CD4-positive, alpha-beta T cell treated with Interleukin-4 for 4 hours (primary cell): ENCODE measurements at places on chromosomes 4 and X.

DNA sequence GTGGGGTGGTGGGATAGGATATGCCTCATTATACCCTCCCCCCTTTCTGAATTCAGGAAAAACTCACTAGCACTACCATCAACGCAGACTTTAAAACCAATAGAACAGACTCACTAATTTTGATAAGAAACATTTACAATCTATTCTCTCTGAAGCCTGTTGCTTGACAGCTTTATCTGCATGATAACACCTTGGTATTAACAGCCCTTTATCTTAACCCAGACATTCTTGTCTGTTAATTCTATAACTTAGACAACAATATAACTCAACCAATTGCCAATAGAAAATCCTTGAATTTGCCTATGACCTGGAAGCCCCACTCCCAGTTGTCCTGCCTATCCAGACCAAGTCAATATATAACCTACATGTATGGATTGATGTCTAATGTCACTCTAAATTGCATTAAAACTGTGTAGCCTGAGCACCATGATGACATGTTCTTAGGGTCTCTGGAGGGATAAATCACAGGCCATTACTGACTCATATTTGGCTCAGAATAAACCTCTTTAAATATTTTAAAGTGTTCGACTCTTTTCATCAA lies 1.5 kb upstream of the UGT2A3 start:
- DNase-seq: no peak

- DNase-seq: no peak
Measured at GRCh38 chrX:45428831-45429230, 228.2 kb upstream of the DIPK2B start.

DNA sequence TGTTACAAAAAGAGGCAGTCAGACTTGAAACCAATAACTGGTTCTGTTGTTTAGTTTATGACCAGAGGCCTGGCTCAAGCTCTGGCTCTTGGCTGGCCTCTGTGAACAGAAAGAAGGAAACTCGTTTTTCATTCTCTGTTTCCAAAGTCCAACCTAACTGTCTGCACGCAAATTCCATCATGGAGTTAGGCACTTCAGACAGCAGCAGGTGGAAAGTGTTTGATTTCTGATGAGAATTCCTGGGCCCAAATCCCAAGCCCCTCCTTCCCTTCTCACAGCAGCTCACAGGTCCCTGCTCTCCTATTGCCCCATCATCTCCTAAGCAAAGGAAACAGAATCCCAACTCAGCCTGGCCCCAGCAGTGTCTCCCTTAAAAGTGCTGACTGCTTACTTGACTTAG lies 42.8 kb upstream of the FGF16 start:
- no peak for DNase-seq

GRCh38 chr4:188092824-188093223 lies 16.6 kb downstream of the TRIML2 start:
- no peak for DNase-seq

GRCh38 chrX:119155416-119156035 lies 27.9 kb upstream of the KIAA1210 start:
- no peak for DNase-seq

- DNase-seq: no peak
Measured at GRCh38 chrX:14926471-14926870, 53.2 kb downstream of the MOSPD2 start.

GRCh38 chrX:56804867-56805266 lies 75.8 kb downstream of the NBDY start:
- no peak for DNase-seq

GRCh38 chr4:16513876-16514275 lies 287.6 kb upstream of the TAPT1 start:
- DNase-seq: no peak

GRCh38 chr4:150582146-150582872 lies at the start of gene MAB21L2:
MAB21L2 (plus strand) TSS chr4:150582151; CDS start chr4:150583030, 879 bp downstream.
- no peak for DNase-seq

GRCh38 chrX:105349476-105349875 lies 129.0 kb upstream of the TEX13A start:
- no peak for DNase-seq

- DNase-seq: no peak
Measured at GRCh38 chrX:27445438-27445837, 17.7 kb downstream of the PPP4R3C start.

- DNase-seq: no peak
Measured at GRCh38 chr4:42555828-42556227, 101.1 kb downstream of the ATP8A1 start.

- DNase-seq: peak; percentile 24
Measured at GRCh38 chr4:168076989-168077725, 15.2 kb upstream of the ANXA10 start.

- no peak for DNase-seq
Measured at GRCh38 chr4:76780781-76781697, 116.9 kb downstream of the SOWAHB start.

DNA sequence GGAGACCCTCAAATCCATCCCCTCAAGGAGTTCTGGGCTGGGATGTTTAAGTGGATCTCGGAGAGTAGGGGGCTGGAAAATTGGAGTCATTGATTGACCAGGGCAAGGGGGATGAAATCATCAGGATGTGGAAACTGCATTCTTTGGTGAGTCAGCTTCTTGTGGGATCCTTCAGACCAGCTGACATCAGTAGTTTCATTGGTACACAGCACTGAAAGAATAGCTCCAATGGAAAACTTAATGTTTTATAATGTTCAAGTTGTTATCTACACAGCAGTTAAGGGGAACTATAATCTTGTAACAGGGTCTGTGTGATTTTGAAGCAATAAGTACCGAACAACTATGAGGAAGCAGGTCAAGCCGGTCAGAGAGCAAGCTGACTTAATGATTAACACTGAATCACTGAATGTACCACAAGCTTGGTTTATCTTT lies 506.1 kb downstream of the RPA4 start:
- no peak for DNase-seq

DNA sequence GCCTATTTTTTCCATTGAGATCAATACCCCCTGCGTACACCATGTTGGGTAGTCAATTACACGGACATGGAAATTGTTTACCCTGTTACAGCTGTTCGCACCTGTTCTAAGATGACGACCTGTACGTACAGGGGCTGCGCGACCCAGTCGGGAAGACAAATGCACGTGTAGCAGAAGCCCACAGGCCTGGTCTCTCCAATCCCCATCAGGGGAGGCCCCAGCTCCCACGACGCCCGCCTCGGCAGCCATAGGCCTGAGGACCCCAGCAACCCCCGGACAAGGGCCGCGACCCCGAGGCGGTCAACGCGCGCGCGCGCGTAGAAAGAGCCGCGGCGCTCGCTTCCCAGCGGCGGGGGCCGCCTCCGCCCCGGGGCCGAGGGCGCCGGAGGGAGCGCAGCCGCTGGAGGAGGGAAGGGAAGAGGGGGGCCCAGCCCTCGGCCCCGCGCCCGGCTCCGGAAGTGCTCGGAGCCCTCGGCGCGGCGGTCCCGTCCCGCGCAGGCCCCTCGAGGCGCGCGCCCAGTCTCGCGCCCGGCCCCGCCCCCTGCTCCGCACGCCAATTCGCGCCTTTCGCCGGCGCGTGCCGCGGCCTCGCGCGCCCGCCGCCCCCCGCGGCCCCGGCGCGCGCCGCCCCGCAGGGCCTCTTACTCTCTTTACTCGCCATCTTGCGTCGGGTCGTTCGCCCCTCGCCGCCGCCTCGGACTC lies 618 bp downstream of the RBBP7 start:
- DNase-seq: peak; percentile 6

- DNase-seq: no peak
Measured at GRCh38 chrX:53077207-53078197, 4.7 kb upstream of the TSPYL2 start.

DNA sequence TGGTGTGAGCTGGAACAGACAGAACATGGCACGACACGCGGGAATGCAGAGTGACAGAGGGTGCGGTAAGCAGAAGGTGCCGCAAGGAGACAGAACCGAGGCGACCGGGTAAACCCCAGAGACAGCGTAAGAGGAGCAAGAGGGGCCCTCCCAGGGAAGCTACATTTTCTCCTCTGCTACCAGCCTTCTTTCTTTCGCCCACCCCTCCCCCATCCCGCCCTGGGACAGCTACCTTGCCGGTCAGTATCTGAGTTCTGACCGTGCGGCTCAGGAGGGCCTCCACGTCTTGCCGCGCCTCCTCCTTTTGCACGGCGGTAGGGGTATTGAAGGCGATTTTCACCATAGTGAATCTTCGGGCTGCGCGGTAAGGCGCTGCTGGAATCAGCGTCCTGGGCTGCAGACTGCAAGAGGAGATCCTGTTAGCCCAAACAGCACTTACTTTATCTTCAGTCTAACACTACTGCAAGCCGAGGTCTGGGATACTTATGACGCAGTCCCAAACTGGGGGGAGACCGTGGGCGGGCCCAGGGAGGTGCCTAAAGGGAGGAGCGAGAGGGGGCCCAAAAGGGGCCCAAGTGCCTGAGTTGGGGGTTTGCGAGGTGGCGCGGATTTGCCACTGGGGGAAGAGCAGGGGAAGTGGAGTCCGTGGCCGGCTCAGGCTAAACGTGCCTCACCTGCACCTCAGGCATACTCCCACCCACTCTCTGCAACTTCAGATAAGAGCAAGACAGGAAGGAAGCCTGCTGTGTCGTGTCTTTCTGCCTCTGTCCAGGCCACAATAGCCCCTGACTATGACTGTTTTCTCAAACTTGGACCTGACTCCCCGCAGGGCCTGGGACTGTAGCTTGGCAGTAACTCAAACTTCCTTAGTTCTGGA lies at the start of gene ITM2A:
Gene ITM2A, minus strand, starts transcription at position 462 of the 877 bp plus-strand sequence. Its CDS starts 119 bp downstream, at position 343.
- DNase-seq: peak; percentile 56

- DNase-seq: no peak
Measured at GRCh38 chr4:5989236-5990225, 28.7 kb downstream of the C4orf50 start.

- DNase-seq: peak; percentile 33
Measured at GRCh38 chr4:95155759-95156451, 392.9 kb downstream of the UNC5C start.

- DNase-seq: no peak
Measured at GRCh38 chr4:10099499-10100325, 16.9 kb downstream of the WDR1 start.

GRCh38 chrX:123219916-123220315 lies 35.8 kb downstream of the GRIA3 start:
- no peak for DNase-seq

DNA sequence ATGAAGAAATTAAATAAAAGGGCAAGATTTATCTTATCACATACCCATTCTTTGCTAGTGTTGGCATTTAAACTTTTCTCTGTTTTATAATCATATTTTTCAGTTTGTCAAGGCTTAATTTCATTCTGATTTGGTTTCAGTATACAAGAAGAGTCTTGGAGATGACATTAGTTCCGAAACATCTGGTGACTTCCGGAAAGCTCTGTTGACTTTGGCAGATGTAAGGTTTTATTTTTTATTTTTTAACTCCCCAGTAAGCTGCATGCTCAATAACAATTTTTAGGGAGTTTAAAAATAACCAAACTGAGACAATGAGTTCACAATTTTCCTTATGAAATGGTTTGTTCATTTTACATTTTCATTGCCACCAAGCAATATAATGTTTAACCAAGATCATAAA lies 39.8 kb downstream of the ANXA3 start:
- no peak for DNase-seq

- DNase-seq: no peak
Measured at GRCh38 chr4:169658196-169658595, 37.8 kb downstream of the CLCN3 start.

GRCh38 chrX:41512394-41512793 lies 65.3 kb downstream of the NYX start:
- DNase-seq: peak; percentile 4

DNA sequence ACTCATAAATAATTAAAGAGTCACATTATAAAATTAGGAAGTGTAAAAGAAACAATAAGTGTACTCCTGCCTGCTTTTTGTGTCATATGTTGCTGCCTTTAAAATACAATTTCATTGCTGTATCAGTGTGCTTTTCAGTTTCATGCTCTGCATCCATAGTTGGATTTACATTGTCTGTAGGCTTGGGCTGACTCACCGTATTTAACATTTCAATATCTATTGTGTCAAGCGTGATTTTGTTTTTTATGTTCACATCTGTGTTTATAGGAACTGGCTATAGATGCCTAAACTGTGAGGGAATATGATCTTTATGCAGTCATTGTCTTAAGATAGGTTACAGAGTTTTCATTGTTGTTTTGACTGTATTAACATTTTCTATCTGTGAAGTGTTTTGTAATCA lies 18.1 kb downstream of the CCSER1 start:
- DNase-seq: no peak

DNA sequence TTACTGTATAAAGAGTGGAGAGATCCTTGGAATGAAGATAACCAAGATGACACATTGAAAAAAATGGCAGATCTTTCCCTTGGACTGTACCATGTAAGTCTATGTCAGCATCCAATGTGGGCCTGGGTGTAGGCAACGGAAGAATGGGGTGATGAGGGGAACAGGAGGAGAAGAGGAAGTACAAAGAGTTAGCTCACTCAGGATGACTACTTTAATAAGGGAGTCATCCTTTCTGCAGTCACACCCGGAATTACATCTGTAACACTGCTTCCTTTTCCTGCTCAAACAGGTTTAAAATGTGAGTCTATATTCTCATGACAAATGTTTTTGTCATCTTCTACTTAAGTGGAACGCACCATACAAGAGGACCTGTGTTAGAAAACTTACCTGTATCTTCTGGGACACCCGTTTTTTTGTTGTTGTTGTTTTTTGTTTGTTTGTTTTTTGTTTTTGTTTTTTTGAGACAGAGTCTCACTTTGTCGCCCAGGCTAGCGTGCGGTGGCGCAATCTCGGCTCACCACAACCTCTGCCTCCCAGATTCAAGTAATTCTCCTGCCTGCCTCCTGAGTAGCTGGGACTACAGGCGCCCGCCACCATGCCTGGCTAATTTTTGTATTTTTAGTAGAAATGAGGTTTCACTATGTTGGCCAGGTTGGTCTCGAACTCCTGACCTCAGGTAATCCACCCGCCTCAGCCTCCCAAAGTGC lies 18.0 kb downstream of the HPSE start:
- no peak for DNase-seq

DNA sequence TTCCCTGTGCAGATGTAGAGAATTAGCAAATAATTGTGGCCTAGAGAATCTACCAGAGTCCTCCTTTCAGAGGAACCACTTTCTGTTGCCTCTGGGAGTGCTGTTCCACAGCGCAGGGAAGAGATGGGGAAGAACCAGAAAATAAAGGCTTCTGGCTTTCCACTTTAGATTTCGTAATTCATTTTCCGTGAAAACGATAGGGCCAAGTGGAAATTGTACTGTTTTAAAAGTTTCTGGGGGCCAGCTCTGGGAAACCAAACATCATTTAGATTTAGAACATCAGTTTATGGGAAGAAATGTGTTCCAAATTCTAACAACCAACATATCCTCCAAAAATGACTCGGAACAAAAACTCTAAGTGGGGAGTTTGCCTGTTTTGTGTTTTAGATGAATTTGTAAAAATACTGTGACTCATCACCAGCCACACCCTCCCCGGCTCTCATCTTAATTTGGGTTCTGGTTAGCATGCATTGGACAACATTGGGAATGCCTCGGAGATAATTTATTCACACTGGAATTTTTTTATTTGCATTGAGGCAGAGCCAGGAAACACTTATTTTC lies 65.2 kb upstream of the LNX1 start:
- DNase-seq: no peak

GRCh38 chr4:121118344-121118743 lies 45.8 kb downstream of the TNIP3 start:
- no peak for DNase-seq
